GOT3 (cell line): ENCODE measurements at places on chromosomes 13 and 19.

GRCh38 chr19:52494518-52494917, 33.0 kb upstream of the ZNF808 start:
- no peak for DNase-seq

DNA sequence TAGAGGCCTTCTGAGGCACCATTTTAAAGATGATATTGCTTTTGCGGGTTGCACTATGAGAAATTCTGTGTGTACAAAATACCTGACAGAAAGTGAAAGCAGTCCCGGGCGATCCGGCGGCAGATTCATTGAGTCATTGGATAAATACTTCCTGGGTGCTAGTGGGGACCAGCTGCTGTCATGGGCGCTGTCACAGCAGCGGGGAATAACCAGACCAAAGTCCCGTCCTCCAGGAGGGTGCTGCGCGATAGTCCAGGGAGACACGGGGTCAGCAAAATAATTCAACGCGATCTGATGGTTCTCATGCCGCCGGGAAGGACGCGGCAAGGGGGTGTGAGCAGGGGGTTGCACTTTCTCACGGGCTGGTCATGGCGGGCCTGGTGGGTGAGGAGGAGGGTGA, 13.5 kb downstream of the ZFR2 start:
- no peak for DNase-seq

DNA sequence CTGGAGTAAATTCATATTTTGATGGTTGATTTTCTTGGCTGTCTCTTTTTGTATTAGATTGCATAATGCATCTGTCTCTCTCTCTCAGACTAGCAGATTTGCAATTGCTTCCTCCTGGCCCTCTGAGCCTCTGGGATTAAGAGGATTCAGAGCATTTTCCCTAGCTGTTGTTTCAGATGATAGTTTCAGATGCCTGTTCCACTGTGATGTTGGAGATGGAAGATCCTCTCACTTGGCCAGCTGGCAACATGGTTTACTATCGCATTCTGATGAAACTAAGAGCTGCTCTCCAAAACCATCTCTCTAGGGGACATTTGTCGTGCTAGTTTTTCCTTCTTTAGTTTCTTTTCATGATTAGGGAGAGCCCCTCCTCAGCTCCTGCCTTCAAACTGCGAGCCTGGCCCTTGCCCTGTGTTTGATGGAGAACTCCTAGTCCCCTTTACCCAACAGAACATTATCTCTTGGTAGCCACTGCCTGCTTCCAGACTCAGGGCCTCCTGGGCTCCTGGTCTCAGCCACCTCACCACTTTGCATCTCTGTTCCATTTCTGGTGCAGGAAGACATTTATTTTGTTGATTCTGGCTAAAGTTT, 244.6 kb downstream of the B3GLCT start:
- no peak for DNase-seq

- DNase-seq = no peak
Observed at GRCh38 chr13:46996316-46997030, 99.6 kb upstream of the HTR2A start.

- no peak for DNase-seq
Observed at GRCh38 chr13:97460004-97460775, 26.2 kb downstream of the RAP2A start.

GRCh38 chr13:18978447-18978846, 203.2 kb downstream of the TUBA3C start:
- DNase-seq = no peak

GRCh38 chr13:108313382-108313781, 43.9 kb downstream of the TNFSF13B start:
- no peak for DNase-seq

DNA sequence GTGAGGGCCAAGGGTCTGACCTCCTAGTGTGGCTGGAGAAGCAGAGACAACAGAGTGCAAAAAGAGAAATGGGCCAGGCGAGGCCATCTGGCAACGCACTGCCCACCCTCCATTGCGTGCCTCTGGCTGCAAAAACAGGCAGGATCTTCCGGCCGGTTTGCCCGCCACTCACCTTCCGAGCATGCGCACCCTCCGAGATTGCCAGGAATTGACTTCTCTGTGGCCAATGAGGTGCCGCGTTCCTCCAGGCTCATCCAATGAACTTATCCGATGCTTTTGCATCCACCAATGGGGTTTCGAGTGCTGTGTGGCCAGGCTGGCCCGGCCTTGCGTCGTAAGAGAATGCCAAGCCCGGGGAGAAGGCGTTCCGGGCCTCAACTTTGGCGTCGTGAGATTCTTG, at the start of gene TEX101:
Gene TEX101, plus strand, starts transcription at position 337 of the 400 bp plus-strand sequence. CDS start 1,030 bp downstream, outside the sequence.
- no peak for DNase-seq

GRCh38 chr13:97586941-97587340, 153.0 kb downstream of the RAP2A start:
- DNase-seq = no peak

DNA sequence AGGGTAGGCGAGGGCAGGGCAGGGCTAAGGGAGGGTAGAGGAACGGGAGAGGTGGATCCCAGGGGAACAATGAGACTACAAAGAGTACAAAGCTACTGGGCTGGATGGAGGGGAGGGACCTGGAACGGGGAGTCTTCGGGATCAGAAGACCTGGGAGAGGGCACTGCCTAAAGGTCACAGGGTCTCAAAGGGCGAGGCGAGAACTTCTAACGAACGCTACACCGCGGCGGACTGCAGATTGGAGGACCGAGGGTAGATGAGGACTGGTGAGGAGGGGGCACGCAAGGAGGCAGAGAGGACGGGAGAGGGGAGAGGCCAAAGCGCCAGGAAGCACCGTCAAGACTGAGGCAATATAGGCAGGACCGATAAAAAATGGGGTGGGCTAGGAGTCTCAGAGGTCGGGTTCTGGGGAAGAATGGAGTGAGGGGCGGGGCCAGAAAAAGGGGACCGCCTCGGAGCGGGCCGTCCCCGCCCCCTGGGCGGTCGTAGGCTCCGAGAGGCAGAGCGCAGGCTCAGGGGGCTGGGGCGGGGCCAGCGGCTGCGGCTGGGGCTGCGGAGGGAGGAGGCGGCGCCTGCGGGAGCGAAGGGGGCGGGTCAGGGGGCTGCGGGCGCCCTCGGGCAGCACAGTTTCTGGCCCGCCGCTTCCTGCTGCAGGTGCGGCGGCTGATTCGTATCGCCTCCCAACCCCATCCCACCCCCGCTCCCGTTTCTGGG, 1.3 kb upstream of the KCNC3 start:
- no peak for DNase-seq

- no peak for DNase-seq
Observed at GRCh38 chr13:32837973-32838927, 178.0 kb upstream of the KL start.

DNA sequence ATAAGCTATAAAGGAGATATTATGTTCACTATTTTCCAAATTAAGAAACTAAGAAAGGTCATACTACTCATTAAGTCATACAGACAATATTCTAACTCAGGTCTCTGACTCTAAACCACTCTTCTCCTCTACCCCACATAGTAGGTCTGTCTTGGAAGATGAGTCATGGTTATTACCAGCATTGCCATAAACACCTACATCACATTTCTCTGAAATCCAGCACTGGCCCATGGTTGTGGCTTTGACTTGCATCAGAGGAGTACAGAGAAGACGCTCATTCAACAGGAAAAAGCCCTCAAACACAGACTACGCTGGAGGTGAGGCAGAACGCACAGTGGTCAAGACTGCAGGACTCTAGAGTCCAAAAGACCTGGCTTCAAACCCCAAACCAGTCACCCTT, 476.8 kb downstream of the COG6 start:
- no peak for DNase-seq

- no peak for DNase-seq
Observed at GRCh38 chr13:73428706-73429105, 369.9 kb downstream of the KLF5 start.

DNA sequence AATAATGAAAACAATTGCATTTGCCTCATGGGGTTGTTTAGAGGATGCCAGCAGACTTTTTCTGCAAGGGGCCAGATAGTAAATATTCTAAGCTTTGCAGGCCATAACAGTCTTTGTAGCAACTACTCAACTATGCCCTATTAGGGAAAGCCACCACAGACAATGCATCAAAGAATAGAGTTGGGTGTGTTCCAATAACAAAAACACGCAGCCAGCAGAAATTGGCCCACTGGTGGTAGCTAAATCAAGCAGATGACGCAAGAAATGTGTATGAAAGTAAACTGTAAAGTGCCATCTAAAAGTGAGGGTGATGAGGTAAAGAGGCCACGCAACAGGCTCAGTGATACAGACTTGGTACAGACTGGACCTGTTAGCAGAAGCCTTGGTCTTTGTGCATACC, 75.2 kb upstream of the SIAH3 start:
- no peak for DNase-seq

DNA sequence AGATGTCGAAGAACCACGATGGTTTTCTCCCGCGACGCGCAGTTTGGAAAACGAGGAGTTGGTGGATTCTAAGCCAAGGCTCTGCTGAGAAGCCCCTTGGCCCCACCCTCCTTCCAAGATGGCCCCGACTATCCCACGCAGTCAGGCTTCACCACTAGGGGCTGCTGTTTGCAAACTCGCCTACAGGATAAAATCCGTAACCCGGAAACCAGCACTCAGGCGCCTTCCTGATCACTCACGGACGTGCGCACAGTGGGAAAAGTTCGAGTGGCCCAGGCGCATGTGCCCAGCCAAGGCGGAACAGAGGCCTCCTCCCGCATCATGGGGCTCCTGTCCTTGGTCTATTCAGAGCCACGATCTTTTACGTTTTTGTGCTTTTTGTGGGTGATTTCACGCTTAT, 19.2 kb upstream of the UQCR11 start:
- no peak for DNase-seq

DNA sequence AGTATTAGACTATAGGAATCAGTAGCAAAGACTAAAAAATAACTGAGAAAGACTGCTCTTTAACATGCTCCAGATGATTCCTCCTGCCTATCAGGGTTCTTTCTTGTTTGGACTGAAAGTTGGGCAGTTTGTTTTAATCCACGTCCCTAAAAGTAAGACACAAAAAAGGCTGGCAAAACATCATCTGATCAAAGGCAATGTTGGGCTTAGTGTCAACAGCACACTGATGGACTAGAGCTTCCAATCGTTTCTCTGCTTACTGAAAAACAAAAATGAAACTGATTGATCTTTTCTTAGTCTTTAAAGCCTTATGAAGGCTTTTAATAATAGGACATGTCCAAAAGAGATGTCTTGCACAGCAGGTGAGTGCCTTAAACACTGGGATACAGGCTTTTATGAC, 1567.9 kb upstream of the PRR20A start:
- DNase-seq = no peak

- DNase-seq = no peak
Observed at GRCh38 chr13:39692660-39693438, 37.4 kb downstream of the COG6 start.

DNA sequence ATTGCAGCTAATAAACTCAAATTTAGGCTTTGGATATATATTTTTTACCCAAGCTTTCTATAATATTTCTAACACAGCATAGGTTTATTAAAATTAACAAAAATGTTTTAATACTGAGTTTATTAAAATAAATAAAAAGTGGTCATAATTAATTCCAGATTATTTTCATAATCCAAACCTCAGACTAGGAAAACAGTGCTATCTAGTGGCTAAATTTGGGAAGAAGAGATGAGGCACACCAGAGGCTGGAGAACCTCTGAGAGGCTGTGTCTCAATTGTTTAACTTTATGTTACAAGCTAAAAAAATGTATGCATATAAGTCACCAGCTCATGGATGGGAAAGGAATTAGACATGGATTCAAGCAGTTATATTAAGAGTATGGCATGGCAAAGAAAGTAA, 392.5 kb downstream of the DIAPH3 start:
- no peak for DNase-seq

GRCh38 chr13:98155475-98156109, 12.7 kb downstream of the FARP1 start:
- DNase-seq = no peak

GRCh38 chr13:30715837-30716236, 19.5 kb upstream of the ALOX5AP start:
- no peak for DNase-seq

DNA sequence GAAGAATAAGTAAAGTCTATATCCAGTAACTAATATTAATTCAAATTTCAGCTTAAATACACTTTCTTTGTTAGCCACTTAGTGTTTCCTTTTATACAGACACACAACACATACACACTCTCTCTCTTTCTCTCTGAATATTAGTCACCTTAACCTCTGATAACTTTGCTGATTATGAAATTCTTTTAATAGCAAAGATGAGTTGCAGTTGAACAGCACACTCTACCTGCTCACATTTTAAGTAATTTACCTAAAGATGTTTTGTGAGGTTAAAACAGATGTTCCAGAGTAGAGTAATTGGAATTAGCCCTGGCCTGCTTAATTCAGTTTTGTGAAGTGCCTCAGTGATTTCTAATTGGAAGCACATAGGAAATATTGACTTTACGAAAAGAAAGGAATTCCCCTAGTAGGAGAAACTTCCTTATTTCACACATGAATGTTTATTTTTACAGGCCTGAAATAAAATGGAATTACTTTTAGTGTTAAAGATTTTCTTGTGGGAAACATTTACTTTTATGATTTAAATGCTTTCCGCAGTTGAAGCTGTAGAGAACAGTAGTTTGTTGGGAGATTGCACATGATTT, 184.3 kb downstream of the MYO16 start:
- no peak for DNase-seq

DNA sequence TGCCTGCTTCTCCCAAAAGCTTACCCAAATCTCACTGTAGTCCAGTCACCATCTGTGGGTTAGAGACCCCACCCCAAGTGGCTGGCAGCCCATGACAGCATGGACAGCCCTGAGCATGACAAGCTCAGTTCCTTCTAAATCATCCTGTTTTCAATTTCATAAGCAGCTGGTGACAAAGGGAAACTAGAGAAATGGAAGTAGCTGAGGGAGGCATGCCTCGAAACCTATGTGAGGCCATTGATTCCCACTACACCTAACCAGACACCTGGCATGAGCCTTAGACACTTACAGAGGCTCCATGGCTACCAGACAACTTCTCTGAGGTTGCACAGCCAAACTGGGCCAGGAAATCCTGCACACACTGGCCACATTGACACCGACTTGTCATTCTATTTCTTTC, 56.2 kb downstream of the ABCC4 start:
- no peak for DNase-seq

DNA sequence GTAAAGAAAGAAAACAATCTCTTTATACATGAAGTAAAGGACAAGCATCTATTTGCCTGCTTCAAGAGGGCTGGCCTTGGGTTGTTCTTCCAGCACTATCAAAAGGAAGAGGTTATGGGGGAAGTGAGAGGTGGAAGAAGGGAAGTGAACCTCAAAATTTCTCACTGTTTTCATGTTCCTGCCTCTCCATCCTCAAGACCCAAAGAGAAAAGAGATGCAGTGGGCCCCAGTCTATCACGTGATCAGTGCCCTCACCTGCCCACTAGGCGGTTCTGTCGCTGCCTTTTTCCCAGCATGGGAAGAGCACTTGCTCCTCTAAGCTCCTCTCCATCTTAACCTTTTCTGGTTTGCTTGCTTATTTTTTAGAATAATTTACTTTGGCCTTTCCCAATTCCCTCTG, 6.2 kb upstream of the USP12 start:
- DNase-seq = no peak
